Memory B cell (primary cell): ENCODE measurements at places on chromosomes 1 and 21.
A peak's percentile ranks its signal among the peaks of the same experiment; 100 is the strongest.

GRCh38 chr1:51819810-51820209, 58.7 kb downstream of the NRDC start:
- no peak for DNase-seq

DNA sequence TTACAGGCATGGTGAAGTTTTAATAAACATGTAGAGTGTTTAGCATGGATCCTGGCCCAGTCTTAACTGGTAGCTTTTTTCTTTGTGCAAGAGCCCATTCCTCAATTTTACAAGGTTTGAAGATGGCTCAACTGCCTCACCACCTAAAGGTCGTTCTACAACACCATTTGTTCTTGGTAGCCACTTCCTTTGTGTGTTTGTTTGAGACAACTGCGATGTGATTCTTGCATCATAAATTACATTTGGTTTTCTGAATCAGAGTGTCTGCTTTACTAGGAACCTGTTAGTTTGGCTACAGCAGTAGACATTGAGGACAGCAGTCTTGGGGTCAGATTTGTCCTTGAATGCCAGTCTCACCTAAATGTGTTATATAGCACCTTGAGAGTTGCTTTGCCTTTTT, 3.3 kb downstream of the PLEKHM2 start:
- DNase-seq = no peak

DNA sequence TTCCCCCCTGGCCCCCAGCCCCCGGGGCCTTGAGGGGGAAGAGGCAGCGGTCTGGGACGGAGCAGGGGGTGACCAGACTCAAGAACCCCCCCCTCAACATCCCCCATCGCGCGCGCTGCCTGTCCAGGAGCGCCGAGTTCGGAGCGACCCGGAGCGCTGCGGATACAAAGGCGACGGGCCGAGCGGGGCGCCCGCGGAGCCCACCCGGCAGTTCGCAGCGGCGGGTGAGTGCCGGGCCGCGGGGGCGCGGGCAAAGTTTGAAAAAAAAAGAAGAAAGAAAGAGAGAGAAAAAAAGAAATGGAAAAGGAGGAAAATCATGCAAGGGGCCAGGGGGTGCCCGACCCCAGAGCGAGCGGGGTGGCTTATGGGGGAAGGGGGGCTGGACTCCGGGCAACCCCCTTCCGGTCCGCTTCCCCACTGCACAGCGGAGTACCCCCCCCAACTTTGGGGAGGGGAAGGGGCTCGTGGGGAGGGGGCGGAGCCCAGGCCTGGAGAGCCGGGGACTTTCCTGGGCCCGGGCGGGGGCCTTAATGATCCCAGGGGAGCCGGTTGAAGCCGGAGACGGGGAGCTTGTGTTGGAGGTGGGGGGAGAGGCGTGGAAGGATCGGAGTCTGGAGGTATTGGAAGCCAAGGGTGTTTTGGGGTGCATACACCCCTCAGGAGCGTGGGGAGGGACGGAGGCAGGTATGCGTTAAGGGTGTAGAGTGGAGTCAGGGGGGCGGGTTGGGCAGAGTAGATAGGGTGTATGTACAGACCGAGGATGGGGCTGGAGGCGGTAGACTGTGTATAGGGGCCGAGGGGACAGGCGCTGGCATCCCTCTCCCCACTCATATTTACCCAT, 502 bp downstream of the VANGL2 start:
- peak; percentile 30 for DNase-seq

DNA sequence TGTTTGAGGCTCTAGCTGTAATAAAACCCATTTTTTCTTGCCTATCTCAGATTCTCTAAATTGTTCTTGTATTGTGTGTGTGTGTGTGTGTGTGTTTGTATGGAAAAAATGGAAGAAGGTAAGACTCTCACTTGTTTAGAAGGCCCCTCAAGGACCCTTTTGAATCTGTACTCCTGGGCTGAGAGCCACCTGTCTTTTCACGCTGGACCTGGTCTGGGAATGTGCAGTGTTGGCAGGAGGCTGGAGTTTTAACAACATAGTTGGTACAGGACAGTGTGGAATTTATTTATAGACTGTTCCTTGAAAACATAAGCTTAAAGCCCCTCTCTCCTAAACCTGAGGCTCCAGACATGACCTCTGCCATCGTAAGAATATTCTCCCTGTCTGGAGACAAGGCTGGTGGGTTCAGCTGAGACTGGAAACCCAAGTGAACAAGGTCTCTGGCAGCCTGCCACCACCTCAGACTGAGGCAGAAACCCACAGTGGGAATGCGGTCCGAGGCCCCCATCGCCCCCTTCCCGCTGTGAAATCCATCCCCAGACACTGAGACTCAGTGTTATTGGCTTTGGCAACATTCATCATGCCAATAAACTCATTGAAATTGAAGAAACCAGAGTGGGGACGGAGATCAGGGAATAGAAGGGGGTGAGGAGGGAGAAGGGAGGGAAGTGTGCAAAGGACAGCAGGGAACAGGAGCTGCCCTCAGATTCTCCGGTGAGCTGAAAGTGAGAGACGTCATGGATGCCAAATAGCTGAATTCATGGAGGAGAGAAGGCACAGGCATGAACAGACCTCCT, 24.6 kb upstream of the PLXNA2 start:
- DNase-seq = no peak

DNA sequence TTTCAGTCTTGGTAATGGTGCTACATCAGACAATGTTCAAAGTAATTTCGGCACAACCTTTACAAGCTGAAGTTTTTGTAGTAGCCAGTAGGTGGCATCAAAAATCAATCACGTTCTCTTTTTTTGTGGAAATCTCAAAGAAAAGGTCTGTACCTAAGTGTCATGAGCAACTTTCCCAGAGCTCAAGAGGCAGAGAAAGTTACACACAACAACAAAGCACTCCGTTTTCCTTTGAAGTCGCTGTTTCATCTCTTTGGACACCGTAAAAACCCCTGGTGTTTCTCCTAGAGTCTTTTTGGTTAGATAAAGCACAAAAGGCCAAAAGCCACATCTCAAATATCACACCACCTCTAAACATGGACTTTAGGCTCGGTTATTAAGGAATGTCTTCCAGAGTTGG, 131.6 kb downstream of the LHX8 start:
- DNase-seq = no peak

- no peak for DNase-seq
Measured at GRCh38 chr1:167104256-167104633, 10.4 kb downstream of the STYXL2 start.

DNA sequence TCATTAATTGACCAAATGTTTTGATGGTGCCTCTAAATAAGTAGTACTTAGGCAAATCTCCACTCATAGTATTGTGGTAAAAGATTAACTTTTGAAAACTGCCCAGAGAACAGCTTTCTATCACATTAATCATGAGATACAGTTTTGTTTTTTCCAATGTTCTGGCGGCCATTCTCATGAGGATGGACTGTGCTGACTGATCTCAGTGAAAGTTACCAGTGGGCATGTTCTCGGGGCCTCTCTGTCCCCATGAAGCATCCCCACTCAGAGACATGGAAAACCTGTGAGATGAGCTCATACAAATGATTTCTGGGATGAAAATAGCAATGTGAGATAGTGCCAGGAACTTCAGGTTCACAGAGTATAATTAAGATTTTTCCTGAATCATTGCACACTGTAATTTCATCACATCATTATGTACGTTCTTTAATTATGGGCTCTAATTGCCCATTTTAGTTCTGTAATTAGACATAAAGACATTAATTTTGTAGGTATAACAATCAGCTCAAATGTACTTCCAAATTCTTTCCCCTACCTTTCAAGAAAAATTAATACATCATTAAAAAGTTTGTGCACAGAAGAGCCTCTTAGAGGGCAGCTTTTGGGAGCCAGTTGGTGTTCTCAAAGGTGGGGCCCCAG, 40.5 kb downstream of the DDR2 start:
- DNase-seq = no peak

GRCh38 chr1:200154069-200154767, 126.7 kb downstream of the NR5A2 start:
- DNase-seq = peak; percentile 28

DNA sequence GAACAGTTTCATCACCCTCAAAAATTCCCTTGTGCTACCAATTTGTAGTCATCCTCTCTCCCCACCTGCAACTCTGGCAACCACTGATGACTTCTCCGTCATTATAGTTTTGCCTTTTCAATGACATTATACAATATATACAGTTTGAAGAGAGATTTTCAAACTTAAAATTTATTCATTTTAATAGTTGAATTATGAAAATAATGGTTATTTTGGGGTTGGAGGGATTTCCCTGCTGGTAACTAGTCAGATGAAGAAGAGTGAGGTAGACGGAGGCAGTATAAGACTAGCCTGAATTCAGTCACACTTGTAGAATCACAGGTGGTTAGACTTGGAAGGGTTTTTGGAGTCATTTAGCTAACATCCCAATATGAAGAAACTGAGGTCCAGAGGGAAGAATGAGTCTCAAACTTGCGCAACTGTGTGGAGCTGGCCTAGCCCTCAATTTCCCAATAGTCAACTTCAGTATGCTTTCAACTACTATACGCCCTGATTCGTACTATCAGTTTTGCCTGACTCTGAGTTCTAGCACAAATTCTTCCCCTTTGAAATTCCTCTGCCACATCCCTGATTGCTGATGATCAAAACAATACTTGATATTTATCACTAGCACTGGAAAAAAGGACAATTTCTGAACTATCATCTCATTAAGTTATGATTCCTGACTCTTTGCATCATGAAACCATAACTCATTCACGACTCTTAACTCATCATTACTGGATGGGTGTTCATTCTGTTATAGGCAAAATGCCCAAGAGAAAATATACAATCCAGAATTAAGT, 54.2 kb downstream of the VANGL2 start:
- no peak for DNase-seq

GRCh38 chr1:206940588-206940936, 5.7 kb downstream of the PIGR start:
- DNase-seq = no peak

GRCh38 chr1:221117548-221117951, 238.3 kb downstream of the HLX start:
- no peak for DNase-seq

DNA sequence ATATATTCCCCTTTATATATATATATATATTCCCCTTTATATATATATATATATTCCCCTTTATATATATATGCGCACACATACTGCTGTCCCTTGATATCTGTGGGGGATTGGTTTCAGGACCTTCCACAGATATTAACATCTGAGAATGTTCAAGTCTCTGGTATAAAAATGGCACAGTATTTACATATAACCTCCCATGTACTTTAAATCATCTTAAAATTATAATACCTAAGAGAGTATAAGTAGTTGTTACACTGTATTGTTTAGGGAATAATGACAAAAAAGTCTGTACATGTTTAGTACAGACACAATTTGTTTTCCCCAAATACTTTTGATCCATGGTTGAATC, 45.8 kb downstream of the NR5A2 start:
- DNase-seq = no peak

DNA sequence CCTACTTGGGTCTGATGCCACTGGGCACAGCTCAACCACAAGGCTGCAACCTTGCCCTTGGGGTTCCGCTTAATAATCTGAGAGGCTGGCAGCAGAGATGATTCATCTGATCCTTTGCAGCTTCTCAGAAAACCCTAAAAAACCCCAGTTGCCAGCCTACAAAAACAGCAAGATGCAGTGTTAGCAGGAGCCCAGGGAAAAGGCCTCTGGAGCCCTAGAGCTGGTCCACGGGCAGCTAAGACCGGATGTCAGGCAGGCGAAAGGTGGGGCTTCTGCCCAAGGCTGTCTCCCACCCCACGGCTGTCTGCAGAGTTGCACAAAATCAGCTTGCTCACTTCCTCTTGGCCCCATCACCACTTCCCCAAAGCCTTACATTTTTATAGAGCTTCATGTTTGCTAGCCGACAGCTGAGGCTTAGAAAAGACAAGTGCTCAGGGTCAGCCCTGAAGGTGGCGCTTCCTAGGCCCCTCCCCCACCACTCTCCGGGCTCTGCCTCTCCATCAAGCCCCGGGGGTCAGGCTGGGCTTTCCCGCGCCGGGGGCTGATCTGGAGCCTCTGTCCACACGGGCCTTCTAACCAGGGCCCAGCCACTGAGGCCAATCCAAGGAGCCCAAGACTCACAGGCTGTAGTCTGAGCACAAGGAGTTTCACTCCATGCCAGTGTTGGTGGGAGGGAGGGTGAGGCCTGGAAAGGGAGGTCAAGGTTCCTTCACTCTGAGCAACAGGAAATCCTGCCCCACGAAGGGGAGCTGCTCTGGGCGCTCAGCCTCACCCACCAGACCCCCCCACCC, 4.2 kb upstream of the ADORA3 start:
- DNase-seq = peak; percentile 73

DNA sequence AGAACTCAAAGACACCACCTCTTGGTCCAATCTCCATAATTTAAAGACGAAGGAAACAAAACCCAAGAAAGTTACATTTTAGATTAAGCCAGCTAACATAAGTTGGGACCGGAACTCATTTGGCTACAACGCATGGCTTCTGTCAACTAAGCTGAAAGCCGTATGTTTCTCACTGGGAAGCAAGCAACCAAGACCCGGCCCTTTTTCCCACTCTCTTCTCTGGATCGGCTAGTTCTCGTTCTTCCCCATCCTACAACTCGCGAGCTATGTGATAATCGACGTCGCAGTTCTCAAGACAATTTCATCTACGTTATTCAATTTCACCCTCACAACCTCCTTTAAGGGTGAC, 601 bp downstream of the CCT8 start:
- no peak for DNase-seq

GRCh38 chr1:4596486-4596885, 57.9 kb upstream of the AJAP1 start:
- DNase-seq = no peak
